ENCODE measurements at places on chromosomes 1 and 21.

GRCh38 chr1:65166572-65167305, 18.7 kb downstream of the AK4 start:
- no peak for DNase-seq

DNA sequence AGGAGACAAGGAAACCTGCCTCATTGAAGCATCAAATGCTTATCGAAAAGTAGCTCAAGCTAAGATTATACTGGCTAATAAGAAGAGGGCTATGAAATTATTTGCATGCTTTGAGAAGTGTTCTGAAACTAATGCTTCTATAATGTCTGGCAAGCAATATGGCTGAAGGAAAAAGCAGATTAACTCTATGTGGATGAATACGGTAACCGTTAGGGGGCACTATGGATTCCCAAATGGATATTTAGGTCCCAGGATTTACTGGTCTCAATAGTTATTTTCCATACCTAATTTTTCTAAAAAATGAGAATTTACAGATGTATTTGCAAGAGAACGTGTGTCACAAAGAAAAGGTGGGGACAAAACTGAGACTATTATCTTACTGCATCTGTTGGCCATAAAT, 34.6 kb upstream of the RRP15 start:
- no peak for DNase-seq

- DNase-seq = no peak
Measured at GRCh38 chr1:97849345-97850340, 71.2 kb downstream of the DPYD start.

- DNase-seq = no peak
Measured at GRCh38 chr1:37755290-37755689, 9.6 kb downstream of the EPHA10 start.

DNA sequence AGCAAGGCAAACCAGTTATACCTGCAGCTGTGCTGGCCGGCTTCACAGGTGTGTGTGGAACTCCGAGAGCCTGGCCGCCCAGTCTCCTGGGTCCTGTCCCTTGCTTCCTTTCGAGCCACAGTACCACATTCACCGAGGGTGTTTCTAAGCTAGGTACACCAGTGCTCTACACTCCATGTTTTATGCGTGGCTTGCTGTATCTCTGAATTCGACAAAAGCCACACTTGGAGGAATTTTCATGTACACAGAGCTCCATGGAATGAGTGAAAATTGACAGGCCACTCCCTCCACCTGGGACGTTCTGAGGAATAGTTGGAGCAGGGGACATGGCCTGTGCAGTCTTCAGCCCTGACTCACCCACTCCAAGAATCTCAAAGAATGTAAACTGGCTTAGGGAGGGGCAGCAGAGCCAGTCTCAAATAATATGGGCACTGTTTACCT, 14.0 kb downstream of the ETS2 start:
- no peak for DNase-seq

- no peak for DNase-seq
Measured at GRCh38 chr1:228876187-228876586, 140.9 kb downstream of the RHOU start.

DNA sequence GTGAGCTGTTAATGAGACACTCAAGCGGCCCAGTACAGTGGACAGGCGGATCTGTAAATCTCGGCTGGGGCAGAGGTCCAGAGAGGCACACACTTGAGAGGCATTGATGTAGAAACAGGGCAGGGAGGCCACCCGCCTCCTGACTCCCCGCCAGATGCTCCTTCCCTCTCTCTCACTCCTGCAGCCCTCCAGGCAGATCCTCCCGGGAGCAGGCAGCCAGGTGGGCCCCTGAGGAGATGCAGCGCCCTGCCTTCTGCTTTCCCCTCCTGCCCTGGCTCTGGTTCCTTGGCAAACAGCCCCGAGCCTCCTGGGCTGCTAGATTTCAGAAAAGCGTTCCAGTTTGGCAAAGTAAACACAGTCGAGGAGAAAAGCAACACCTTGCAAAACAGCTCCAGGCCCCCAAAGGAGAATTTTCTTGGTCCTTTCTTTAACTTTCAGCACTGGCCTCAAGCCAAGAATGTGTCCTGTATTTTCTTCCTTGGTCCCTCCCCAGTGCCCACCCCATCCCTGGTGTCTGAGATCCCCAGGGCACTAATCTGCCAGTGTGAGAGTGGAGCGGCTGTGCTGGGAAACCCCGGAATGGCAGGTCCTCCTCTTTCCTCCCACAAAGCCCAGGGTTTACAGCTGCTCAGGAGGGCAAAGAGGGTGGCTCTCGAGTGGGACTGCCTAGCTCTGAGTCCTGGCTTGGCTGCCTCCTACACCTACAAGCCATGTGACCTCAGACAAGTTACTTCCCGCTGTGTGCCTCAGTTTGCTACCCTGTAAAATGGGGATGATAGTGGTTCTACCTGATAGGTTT, 29.4 kb upstream of the IFNLR1 start:
- peak; percentile 62 for DNase-seq

DNA sequence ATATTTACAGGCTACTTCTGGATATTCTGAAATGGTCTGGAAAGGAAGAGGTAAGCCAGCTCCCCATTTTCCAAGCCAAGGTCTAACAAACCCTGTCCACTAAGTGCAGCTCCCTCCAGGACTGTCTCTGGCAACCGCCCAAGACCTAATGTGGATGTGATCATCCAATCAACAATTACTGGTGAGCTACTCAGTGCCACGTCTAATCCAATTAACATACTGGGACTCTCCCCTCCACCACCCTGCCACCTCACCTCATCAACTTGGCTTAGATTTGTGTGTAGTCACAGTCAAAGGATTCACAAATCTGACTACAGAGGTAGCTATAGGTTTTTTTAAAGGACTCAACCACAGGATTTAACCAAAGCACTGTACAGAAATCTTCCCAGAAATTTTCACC, 25.4 kb upstream of the S100A7 start:
- DNase-seq = peak; percentile 91

DNA sequence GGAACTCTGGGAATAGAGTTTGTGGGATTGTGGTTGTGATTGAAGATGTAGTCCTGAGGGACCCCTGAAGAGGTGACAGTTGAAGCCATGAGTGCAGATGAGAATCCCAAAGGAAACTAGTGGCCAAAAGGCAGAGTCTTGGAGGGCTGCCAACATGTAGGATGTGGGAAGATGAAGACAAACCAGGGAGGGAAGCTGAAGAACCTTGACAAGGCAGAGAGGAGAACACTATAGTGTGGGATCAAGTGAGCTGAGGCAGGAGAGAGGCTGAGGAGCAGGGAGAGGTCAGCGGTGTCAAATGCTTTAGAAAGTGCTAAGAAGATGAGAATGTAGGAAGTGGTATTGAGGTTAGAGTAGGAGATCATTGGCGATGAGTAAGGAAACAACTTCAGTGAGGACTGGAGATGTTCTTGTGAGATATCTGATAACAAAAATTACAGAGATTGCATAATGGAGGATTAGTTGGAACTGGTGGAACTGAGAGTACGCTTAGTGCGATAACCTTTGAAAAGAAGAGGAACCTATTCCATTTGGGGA, 88.5 kb upstream of the VCAM1 start:
- no peak for DNase-seq

DNA sequence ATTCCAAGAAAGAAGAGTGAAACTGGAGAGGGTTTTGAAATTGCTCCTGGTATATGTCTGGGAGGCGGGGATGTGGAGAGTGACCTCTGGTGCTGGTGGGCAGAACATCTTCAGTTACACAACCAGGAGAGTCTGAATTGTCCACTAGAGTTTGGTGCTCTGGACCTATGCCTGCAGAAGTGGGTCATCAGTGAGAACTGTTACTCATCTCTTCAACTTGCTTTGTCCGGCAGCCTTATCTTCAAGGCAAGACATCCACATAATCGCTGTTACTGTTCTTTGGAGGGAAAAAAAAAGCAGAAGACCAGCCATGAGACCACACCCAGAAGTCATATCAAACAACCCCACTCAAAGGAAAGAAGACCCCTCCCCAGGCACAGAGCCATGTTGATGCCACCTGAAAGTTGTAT, 14.9 kb downstream of the SH2D1B start:
- no peak for DNase-seq

DNA sequence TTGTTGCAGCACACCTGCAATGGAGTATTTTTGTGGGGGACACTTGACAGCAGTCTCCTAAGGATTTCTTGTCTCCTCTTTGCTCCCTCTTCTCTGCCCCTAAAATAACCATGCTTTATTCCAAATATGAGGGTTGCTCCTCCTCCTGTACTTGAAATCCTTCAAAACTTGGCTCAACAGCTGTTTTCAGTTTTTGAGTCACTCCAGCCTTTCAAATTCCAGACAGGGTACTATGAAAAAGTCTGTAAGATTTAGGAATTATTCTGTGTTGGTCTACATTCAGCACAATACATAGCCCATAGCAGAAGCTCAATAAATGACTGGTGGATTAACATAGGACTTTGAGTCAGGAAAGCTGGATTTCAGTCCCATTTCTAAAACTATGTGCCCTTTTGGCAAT, 5.5 kb downstream of the AP4B1 start:
- DNase-seq = no peak

GRCh38 chr1:1597275-1597930, 2.5 kb downstream of the FNDC10 start:
- no peak for DNase-seq

DNA sequence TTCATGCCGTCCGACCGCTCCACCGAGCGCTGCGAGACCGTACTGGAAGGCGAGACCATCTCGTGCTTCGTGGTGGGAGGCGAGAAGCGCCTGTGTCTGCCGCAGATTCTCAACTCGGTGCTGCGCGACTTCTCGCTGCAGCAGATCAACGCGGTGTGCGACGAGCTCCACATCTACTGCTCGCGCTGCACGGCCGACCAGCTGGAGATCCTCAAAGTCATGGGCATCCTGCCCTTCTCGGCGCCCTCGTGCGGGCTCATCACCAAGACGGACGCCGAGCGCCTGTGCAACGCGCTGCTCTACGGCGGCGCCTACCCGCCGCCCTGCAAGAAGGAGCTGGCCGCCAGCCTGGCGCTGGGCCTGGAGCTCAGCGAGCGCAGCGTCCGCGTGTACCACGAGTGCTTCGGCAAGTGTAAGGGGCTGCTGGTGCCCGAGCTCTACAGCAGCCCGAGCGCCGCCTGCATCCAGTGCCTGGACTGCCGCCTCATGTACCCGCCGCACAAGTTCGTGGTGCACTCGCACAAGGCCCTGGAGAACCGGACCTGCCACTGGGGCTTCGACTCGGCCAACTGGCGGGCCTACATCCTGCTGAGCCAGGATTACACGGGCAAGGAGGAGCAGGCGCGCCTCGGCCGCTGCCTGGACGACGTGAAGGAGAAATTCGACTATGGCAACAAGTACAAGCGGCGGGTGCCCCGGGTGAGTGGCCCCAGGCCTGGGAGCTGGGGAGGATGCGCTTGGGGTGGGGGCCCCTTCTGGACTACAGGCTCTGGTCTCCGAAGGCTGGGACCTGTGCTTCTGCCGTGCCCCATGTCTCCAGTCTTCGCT, 1.1 kb downstream of the SKI start:
- DNase-seq = peak; percentile 27

GRCh38 chr21:25764065-25764464, 29.3 kb downstream of the GABPA start:
- DNase-seq = no peak

DNA sequence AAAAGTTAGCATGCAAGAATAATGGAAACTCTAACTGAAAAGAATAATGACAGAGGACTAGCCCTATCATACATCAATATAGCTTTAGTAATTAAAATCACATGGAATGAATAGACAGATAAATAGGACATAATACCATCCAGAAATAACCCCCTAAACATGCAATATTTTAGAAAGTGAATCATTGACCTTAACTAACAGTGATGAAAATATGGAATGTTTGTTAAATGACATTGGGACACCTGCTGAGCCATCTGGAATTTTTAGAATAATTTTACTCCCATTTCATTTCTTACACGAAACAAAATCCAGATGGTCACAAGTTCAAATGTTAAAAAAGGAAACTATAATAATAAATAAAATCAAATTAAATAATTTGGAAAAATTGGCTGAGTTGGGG, 53.1 kb upstream of the FMO3 start:
- DNase-seq = no peak

DNA sequence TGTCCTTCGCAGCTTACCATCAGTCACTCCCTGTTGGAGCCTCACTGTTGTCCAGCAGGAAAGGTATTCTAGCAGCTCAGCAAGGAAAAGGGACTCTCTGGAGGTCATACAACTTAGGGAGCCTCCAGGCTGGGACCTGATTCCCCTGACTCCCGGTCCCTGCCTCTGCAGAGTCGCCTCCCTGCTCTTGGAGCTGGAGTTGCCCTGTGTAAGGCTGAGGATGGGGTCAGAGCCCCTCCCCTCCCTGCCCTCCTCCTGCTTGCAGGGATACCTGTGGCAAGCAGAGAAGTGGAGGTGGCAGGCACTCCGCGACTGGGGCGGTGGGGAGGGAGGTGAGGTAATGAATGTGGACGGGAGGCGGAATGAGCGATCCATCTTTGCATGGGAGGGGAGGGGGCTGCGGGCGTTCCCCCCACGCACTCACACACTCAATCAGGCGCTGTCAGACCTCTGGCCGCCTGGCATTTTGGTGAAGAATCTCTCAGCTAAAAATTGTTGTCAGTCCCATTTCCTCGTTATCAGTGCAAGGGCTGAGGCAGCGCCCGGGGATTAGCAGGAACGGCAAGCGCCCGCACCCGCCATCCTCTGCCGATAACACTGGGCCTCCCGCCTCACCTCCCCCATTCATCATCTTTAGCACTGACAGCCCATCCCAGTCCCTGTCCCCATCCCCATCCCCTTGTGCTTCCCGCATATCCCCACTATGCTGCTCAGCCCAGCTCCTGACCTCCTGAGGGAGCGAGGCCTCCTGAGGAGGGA, 64.3 kb downstream of the TMEM53 start:
- no peak for DNase-seq

GRCh38 chr1:169528215-169529067, 42.7 kb upstream of the SLC19A2 start:
- no peak for DNase-seq

DNA sequence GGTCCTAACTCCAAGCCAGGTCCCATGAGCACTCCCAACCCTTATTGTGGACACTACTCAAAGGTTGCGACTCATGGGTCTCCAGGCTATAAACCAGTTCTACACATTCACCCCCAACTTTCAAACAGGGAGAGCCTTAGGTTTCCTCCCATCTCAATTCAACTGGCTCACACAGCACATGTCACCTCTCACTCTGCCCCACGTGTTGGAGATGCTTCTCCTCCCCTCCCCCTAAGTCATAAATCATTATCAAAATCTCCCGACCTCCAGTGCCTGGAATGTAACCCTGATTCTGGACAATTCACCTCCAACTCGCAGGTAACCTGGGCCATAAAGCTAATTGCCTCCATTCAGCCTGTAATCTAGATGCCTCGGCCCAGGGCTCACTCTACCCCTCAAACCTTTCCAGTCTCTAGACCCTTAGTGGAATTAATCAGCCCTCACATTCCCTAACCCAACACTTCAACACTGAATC, 595 bp downstream of the AK2 start:
- DNase-seq = no peak

GRCh38 chr1:33092438-33092837, 11.5 kb downstream of the AZIN2 start:
- DNase-seq = no peak

GRCh38 chr1:211938561-211938997, 96.8 kb downstream of the INTS7 start:
- no peak for DNase-seq

- no peak for DNase-seq
Measured at GRCh38 chr1:37865348-37866120, 6.1 kb upstream of the MTF1 start.

- DNase-seq = no peak
Measured at GRCh38 chr1:115677182-115677555, 35.4 kb downstream of the VANGL1 start.

- no peak for DNase-seq
Measured at GRCh38 chr1:20401405-20402010, 84.5 kb downstream of the CAMK2N1 start.

All from NCI-H1092 (cell line).